Stimulated activated CD8-positive, alpha-beta memory T cell treated with anti-CD3 and anti-CD28 coated beads, Interleukin-7, amount 100 ng/mL, for 24 hours (primary cell): ENCODE measurements at places on chromosomes 11 and 22.

DNA sequence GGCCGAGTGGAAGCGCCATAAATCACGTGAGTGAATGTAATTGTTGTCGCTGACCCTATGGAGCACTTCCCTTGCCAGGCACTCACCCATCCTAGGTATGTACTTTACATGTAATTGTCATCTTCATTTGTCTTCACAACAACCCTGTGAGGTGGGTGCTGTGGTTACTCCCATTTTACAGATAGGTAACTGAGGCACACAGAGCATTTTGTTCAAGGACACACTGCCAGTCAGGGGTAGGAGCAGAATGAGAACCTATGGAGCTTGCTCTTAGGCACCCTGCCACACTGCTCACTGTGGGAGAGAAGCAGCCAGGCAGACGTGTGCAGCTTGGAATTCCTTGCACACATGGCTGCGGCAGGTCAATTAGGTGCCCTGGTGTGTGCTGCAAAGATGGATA is 785 bp upstream of the EFCAB6 start:
- DNase-seq = no peak

- no peak for DNase-seq
These were observed 29.9 kb upstream of the RAPSN start for GRCh38 chr11:47478651-47479329.

- no peak for DNase-seq
These were observed 77.3 kb downstream of the DEUP1 start for GRCh38 chr11:93407777-93408401.

DNA sequence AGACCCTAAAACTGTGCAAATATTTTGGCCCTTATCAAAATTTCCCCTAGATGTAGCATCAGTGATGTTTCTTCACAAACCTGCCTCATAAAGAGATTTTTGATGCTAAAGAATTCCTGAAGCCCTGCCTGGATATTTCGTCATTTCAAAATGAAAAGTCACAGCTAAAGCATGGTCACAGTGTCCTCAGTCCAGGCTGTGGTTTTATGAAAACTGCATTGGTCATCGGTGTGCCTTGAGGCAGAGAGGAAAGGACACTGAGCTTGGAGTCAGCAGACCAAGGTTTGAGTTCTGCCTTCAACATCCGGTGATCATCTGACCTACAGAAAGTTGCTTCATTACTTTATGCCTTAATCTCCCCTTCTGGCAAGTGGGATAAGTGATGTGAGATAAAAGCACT is 34.8 kb upstream of the ALKBH3 start:
- DNase-seq = no peak

- DNase-seq = no peak
These were observed 152.4 kb downstream of the FCHSD2 start for GRCh38 chr11:72989727-72990126.

DNA sequence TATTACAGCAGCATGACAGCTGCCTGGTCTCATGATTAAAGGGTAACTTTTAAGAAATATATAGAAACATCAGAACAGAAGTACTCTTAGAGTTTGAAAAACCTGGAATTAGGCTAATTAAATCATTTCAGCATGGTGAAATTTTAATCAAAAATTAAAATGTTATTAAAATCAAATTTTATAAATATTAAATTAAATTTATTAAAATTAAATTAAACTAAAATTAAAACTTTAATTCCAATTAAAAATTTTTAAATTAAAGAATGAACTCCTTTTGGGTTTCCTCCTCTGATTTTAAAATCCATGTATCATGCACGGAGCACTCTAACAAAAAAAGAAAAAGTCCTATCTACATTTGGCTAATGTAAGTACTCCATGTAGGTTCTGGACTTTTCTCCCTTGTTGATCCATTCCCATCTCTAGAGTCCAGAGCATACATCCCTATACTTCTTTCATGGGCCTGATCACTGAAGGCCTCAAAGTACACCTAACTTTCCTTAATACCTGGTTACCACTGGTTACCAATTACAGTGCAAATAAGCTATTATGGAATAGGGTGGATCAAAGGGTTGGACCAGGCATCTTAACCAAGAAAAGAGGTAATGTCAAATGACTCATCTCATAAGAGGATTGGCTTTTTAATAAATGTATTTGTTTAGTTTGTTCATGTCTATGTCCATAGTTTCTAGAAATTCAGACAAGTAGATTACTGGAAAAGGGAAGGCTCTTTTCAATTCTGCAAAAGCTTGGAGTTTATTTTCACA is 48.4 kb upstream of the MUC15 start:
- no peak for DNase-seq

DNA sequence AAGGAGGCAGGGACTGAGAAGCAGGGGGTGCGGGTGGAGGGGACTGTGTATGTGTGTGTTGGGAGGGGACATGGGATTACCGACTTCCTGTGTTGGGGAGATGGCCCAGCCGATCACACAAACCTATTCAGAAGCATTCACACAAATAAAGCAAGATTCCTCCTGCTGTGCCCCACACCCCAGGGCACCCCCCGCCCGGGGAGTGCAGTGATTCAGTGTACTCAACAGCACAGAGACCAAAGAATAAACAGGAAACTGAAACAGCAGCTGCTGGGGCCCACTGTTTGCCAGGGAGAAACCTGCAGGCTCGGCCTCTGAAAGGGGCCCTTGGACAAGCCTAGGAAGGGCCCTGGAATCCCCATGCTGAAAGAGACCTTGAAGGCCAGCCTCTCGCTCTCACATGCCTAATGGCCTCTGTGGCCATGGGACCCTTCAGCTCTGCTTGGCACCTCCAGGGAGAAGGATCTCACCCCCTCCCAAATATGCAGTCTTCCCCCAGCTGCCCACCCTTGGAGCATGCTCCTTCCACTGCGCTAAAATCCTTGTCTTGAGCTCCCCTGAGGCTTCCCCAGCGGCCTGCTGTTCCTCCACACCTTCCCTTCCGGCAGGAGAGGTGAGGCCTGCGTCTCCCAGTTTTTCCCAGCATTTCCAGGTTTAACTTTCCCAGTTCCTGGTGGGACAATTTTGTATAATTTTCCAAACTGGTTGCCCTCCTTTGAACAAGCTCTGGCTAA is 72.9 kb downstream of the CSNK2A3 start:
- DNase-seq = no peak

- no peak for DNase-seq
These were observed 561.1 kb downstream of the MN1 start for GRCh38 chr22:27240298-27241075.
